Posterior cingulate gyrus (tissue), 11 donors: ENCODE measurements at places on chromosomes 1 and 21.

DNA sequence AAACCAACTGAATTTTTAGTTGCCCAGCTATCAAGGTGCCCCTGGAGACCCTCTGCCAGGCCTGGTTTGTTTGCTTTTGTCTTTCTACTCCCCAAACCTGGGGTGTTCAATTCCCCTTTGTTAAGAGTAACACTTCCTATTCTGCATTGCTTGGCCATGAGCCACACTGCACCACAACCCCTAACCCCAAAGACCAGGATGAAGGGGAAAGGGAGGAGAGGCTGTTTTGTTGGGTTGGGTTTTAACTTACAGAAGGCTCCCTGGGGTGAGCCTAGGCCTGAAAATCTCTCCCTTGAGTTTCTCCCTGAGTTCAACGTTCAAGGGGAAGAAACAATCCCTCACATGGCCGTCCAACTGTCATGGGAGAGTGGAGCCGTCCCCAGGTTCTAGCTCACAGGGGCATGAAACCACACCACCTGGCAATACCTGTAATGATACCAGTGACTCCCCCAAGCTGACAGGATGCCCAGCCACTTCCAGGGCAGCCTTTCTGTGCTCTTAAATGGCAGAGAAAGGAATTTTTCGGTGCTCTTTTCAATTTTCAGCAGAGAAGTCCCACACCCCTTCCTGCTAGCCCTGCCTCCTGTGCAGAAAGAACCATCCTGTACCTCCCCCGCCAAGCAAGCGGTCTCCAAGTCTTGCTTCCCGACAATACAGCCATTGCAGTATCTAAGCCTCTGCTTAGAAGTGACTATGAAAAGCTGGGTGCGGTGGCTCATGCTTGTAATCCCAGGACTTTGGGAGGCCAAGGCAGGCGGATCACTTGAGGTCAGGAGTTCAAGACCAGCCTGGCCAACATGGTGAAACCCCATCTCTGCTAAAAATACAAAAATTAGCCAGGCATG lies 14.9 kb downstream of the SLC45A3 start:
- DNase-seq: no peak

- no peak for DNase-seq
These were observed 137.1 kb downstream of the AKT3 start for GRCh38 chr1:243712941-243713340.

DNA sequence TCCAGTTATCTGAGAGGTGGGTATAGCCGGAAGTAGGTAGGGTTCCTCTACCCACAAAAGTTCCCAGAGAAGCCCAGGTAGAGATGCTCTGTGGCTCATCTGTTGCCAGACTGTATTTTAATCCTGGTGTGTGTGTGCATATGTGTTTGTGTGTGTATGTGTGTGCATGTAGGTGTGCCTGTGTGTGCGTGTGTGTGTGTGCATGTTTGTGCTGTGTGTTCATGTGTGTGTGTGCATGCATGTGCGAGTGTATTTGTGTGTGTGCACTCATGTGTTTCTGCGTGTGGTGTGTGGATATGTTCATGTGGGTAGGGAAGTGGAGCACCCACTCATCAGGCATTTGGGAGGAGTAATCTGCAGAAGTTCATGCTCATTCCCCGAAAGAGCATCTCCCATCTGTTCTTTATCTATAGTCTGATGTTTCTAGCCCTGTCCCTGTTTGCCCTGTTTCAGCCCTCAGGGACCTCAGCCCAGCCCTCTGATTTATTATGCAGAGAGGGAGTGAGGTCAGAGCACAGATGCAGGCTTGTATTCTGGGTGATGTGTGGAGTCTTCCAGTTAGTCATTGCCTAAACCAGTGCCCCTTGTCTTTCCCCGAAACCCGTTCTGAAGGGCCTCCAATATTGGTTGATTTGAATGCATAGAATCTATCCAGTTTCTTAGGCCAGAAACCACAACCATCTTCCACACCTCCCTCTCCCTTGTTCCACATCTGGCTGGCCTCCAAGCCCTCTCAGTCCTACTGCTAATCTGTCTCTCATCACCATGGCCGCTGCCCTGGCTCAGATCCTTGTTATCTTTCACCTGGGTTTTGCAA lies 69.1 kb downstream of the DISC1 start:
- no peak for DNase-seq

- no peak for DNase-seq
These were observed 6.1 kb upstream of the ADORA1 start for GRCh38 chr1:203121186-203122015.

GRCh38 chr21:36297406-36297937 lies 22.5 kb upstream of the MORC3 start:
- DNase-seq: no peak

- no peak for DNase-seq
These were observed 3.7 kb upstream of the SDE2 start for GRCh38 chr1:226002667-226003501.

DNA sequence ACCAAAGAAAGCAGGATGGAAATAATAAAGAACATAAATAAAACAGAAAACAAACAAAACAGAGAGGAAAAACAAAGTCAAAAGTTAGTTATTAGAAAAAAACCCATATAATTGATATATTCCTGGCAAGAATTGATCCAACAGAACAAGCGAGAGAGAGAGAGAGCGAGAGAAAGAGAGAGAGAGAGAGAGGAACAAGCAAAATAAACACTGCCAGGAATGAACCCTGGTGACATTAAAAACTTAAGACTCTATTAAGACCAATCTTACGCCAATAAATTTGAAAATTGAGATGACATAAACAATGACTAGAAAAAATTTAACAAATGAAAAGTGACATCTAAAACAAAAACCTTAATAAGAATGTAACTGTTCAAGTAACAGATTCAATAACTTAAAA lies 64.1 kb downstream of the COP1 start:
- DNase-seq: no peak

GRCh38 chr1:64471218-64472039 lies 1.5 kb downstream of the CACHD1 start:
- DNase-seq: peak; percentile 19

DNA sequence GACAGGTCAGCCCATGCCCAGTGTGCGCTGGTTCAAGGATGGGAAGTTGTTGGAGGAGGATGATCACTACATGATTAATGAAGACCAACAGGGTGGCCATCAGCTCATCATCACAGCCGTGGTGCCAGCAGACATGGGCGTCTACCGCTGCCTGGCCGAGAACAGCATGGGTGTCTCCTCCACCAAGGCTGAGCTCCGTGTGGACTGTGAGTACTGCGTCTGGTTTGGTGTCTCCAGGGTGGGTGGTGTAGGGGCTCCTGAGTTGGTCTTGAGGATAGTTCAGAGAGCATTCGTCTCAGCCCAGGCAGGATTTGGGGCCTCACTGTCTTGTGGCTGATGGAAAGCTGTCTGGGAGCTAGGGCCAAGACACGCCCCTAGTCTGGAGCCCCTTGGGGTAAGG lies 83.2 kb downstream of the TRIM11 start:
- DNase-seq: no peak

DNA sequence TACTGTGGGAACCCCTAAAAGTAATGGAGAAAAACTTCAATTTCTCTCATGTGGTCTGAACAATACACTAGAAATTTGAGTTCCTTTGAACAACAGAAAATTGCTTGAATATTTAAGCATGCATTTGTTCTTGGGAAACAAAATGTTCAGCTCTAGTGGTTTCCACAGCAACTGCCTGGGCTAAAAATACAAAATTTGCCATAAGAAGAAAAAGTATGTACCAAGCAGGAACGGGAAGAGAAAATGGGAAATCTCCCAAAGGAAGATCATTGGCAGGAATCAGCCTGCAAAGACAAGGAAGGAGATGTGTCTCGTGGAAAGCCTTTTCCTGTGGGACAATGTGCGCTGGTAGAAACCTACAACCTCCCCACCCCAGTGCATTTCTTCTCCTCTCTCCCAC lies 119.0 kb upstream of the DPT start:
- DNase-seq: no peak

DNA sequence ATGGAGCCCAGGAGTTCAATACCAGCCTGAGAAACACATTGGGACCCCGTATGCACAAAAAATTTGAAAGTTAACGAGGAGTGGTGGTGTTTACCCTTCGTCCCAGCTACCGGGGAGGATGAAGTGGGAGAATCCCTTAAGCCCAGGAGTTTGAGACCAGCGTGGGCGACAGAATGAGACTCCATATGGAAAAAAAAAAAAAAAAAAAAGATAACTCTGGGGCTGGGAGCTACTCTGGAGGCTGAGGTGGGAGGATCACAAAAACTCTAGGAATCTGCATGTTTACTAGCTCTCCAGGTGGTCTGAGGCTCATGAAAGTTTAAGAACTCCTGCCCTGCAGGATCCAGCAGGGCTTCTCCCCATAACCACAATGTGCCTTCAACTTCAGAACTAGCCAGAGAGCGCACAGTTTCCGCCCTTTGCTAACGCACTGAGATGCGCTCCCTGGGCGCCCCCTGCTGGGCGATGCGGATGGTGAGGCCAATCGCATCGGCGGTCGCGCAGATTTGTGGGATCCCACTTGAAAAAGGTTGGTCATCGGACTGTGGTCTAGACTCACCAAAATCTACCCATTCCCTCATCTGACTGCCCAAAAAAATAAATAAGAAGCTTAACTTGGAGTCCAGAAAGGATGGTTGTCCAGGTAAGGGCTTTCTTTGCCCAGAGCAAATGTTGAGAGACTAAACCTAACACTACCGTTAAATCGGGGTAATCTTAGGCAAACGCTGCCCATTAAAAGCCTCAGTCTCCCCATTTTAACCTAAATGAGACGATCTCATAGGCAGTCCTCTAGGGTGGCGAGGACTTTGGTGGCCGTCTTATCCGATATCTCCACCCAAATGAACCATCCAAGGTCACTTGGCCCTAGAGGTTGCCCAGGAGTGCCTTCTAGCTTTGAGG lies 8.8 kb downstream of the ZNF683 start:
- DNase-seq: peak; percentile 67

- DNase-seq: no peak
These were observed 605.8 kb upstream of the CAMK1G start for GRCh38 chr1:208977638-208978256.

DNA sequence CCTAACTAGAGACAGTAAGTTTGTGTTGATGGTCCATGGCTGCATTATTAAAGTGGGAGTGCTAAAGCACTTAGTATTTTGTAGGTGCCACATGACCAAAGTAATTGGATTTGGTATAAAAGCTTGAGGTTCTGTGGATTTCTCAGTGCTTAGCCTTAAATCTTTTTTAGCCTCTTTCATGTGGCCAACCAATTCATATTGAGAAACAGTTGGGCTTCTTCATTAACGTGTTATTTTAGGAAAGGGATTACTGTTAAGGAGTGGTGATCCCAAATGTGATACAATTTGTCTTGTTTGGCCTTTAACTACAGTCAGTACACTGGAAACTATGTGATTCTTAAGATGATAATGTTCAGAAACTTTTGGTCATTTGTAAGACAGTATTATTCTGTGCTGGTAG lies 25.5 kb downstream of the MAN1A2 start:
- no peak for DNase-seq

DNA sequence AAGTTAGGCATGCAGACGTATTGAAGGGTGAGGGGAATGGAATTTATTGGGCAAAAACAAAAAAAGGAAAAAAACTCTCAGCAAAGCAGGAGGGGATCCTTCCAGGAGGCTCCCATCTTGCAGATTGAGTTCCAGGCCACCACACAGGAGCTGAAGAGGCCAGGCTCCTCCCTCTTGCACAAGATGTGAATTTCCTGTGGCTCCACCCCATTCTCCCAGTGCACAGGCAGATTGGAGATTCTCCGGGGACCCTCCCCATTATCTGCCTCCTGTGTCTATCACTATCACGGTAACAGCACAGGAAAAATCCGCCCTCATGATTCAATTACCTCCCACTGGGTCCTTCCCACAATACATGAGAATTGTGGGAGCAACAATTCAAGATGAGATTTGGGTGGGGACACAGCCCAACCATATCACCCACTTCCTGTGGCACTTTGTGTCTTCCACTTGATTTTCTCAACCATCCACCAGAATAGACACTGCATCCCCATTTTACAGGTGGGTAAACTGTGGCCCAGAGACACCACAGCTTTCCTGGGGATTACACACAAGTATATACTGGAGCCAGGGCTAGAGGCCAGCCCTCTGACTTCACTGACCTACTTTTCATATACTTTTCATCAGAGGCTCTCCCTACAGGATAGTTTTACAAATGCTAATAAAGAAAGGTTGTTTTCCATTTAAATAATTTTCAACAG lies 18.9 kb upstream of the COL6A1 start:
- DNase-seq: no peak

DNA sequence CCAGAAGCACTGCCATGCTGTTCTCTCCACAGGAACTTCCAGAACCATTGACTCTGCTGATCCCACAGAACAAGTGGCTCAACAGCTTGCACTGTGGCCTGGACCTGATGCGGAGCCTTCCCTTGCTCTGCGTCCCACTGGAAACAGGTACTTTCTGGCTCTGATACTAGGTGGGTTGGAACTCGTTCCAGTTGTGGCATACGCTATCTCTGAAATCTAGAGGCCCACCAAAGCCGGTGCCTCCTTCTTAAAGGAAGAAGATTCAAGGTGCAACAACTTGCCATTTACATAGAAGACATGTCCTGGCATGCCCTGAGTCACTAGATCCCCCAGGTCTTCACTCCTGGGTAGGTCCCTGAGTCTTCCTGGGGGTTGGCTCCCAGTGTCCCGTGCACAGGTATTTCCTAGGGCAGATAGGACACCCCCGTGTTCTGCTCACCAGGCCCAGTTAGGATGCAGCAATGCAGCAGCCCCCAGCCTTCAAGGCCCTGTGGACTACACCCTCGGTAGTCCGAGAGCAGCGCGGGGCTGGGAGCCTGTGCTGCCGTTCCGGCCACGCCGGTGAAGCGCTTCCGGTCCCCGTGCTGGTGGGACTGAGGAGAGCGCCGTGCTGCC lies 10.8 kb upstream of the PCBP3 start:
- DNase-seq: no peak

GRCh38 chr1:2786329-2787162 lies 14.9 kb downstream of the TTC34 start:
- DNase-seq: peak; percentile 86

GRCh38 chr1:41315146-41315822 lies 46.0 kb upstream of the FOXO6 start:
- DNase-seq: no peak

GRCh38 chr1:237791592-237791991 lies 99.1 kb downstream of the ZP4 start:
- no peak for DNase-seq

- DNase-seq: no peak
These were observed 63.9 kb downstream of the CAPN2 start for GRCh38 chr1:223776075-223776814.
